Vagina (tissue), 2 donors: ENCODE measurements at places on chromosomes 6 and 20.

GRCh38 chr6:138397128-138398122, 6.6 kb upstream of the HEBP2 start:
- DNase-seq, result no peak

- no peak for DNase-seq
Measured at GRCh38 chr6:15804164-15805154, 141.6 kb upstream of the DTNBP1 start.

DNA sequence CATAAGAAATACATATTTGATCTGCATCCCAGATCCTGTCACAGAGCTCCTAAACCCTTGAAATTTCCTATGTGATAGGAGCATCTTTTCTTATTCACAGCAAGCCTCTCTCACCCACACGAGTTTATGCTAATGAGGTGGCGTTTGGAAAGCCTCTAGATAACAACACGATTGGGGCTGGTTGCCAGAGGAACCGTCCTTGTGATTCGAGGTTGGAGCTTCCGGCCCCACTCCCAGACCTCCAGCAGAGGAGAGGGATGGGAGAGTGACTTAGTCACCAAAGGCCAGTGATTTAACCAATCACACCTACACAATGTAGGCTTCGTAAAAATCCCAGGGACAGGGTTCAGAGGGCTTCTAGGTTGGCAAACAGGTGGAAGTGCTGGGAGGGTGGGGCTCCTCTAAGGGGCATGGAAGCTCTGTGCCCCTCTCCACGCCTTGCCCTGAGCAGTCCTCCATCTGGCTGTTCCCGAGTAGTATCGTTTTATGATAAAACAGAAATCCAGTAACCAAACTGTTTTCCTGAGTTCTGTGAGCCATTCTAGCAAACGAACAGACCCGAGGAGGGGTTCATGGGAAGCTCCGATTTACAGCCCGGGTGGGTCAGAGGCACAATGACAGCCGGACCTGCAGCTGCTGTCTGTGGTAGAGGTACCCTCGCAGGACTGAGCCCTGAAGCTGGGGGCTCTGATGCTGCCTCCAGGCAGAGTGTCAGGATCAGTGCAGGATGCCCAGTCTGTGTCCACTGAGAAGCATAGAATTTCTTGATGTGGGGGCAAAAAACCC, 238.1 kb upstream of the ARID1B start:
- no peak for DNase-seq

GRCh38 chr6:148583631-148584030, 163.2 kb upstream of the UST start:
- DNase-seq, result no peak

DNA sequence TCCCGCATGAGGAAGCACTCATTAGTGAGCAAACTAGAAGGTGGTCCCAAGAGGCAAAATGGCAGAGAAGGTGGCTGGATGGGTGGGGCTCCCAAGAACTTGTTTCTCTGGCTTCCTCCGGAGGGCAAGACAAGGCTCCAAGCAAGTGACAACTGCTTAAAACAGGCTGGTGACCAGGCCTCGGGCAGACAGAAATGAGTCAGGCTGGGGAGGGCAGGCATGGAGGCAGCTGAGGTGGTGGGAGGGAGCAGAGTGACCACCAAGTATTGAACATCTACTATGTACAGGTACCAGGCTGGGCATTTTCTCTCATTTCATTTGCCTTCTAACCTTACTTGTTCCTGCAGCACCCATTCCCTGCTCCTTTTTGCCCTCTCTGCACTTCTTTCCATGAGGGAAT, 33.4 kb downstream of the TNXB start:
- no peak for DNase-seq

- no peak for DNase-seq
Measured at GRCh38 chr20:51412951-51413481, 129.5 kb downstream of the NFATC2 start.

GRCh38 chr20:42197599-42197998, 579.4 kb upstream of the CHD6 start:
- no peak for DNase-seq

DNA sequence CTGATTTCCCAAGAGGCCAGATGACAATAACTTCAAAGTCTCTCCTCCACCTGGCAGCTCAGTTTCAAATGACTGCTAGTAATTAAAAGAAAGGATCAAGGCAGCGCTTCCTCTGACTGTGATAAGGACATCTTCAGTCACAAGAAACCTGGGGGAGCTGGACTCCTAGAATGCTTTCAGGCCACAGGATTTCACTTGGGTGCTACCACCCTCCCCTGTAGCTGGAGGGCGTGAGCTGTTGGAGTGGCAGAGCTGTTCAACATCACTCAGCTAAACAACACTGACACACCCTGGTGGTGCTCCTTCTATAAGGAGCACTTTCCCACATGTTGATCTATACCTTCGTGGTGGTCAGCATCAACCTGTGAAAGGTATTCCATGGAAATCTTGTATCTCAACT, 2.2 kb upstream of the CNR1 start:
- DNase-seq, result no peak

DNA sequence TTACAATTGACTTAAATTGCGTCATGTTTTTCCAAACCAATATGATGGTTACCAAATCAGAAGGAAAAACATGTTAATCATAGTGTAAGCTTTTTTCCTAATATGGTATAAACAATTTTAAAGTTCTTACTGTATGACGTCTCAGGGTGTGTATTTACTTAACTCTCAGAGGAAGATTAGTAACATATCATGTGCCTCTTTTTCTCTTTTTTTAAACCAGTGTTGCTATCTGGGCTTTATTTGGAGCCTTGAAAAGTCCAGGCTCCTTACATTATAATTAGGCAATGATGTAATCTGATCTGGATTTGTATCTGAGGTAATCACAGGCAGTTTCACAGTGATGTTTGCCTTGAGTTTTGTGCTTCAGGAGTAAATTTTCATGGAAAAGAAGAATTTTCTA, 20.4 kb upstream of the RAB23 start:
- no peak for DNase-seq

DNA sequence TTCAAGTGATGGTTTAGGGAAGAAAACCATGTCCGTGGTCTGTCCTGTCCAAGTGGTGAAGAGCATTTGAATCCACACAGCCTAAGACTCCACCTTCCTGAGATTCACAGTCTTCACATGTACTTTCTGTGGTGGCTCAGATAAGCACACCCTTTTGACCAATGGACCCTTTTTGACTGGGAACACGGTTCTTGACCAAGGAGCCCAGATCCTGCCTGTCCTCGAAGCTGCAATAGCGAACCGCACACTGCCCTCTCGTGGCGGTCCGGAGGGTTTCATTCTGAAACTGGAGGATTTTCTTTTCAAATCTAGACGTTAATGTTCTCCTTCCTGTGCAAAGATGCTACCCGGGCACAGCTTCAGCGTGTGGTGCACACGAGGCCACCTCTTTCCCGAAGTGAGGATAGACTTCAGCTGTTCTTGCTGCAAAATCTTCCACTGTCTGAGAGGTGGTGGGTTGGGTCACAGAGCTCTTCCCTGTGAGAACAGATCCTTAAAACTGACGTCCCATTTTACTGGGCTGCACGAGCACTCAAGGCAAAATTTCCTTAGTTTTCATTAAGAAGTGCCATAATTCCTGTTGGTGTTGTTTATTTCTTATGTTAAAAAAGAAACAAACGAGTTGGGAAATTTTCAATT, 90.5 kb downstream of the SYNJ2 start:
- no peak for DNase-seq
